ENCODE measurements at places on chromosomes 3 and 15.

- no peak for DNase-seq
Observed at GRCh38 chr3:169953462-169954141, 13.0 kb upstream of the SEC62 start.

- no peak for DNase-seq
Observed at GRCh38 chr3:115627180-115628074, 4.1 kb downstream of the GAP43 start.

DNA sequence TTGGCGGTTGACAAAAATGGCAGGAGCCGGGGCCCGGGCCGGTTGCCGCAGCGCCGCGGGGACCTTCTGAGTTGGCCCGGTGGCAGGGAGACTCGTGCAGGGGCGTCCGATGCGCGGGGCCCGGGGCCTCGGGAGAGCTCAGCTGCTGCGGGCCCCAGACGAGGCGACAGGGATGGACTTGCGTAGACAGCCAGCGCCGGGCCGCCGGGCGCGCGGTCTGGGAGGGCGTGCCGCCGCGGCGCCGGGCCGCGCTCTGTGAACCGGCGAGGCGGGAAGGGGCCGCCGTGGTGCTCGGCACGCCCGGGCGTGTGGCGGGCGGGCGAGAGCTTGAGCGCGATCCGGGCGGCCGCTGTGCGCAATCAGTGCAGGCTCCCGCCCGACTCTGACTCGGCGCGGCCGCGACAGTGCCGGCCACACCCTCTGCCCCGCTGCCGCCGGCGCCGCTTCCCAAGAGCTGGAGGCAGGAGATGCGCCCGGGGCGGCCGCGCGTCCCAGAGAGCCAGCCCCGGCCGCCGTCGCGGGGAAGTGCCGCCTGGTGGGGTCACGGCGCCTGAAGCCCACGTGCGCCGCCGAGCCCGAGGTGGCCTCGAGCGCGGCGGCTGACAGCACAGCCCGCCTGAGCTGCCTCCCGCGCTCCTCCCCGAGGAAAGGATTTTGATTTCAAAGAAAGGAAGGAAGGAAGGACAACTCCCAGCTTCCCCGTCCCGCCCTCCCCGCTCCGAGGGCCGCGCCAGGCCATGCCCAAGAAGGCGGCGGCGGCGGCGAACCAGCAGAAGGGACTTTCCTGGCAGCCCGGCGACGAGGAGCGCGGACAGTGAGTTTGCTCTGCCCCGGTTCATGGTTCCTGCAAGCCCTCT is 657 bp downstream of the TLNRD1 start:
- peak; percentile 35 for DNase-seq

- DNase-seq = no peak
Observed at GRCh38 chr15:74129586-74130154, 716 bp upstream of the ISLR2 start.

DNA sequence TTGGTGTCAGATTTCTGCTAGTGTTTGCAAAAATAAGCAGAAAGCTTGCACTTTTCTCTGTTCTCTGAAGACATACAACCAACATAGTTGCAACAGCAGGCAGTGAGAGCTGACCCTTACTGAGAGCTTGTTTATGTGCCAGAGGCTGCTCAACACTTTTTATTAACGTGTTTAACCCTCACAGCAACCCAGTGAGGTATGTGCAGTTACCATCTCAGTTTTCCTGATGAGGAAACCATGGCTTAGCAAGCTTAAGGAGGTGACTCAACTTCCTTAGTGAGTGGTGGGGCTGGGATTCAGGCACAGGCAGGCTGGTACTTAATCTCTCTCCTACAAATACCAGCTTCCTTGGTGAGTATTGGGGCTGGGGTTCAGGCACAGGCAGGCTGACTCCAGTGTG is 158.1 kb upstream of the CTDSPL start:
- peak; percentile 18 for DNase-seq

DNA sequence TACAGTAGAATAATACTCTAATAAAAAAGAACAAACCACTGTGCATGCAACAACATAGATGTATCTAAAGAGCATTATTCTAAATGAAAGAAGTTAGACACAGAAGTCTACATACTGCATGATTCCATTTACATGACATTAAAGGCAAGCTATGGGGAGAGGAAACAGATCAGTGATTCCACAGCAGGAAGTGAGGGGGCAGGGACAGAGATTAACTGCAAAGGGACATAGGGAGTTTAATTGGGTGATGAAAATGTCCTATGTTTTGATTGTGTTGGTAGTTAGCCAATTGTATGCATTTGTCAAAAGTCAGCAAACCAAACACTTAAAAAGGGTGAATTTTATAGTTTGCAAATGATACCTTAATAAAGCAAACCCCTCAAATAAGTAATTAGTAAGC is 13.8 kb downstream of the CRYGS start:
- no peak for DNase-seq

DNA sequence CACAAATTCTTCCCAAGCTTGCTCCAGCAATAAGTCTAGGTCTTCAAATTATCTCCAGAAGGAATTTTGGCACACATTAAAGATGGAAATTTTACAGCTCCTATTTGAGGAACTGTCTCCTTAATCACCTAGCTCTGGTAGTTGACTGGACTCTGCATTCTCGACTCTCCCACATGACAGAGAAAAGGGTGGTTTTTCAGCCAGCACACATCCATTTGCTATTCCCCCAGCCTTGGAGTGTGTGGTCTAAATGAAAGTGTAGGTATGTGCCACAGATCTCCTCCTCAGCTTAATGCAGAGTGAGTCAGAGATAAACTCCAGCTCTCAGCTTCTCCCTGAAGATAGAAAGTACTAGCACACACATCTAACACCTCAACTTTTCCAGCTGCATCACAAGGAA is 62.2 kb upstream of the ALCAM start:
- peak; percentile 72 for DNase-seq

DNA sequence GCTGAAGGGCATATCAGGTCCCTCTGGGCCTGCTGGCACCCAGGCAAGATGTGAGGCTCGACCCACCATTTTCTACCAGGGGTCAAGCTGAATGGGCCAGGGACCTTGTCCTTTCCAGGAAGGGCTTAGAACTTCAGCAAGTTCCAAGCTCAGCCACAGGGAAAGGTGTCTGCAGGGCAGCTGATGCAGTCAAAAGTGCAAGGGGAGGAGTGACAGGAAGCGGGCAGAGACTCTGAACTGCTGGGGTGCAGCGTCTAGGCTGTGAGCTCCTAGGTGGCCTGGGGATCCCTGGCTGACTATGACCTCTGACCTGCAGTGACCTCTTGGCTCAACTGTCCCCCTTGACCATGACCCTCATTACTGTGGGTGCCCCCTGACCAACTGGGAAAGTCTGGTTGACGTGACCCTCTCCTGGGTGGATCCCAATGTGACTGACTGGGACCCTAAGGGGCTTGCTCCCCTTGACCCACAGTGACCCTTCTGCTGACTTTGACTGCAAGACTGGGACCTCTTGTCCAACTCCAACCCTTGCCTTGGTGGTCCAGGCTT is 14.4 kb upstream of the SEC13 start:
- DNase-seq = no peak

- no peak for DNase-seq
Observed at GRCh38 chr3:113150250-113150649, 61.1 kb upstream of the BOC start.

- peak; percentile 27 for DNase-seq
Observed at GRCh38 chr3:39434574-39434973, 28.1 kb downstream of the RPSA start.

DNA sequence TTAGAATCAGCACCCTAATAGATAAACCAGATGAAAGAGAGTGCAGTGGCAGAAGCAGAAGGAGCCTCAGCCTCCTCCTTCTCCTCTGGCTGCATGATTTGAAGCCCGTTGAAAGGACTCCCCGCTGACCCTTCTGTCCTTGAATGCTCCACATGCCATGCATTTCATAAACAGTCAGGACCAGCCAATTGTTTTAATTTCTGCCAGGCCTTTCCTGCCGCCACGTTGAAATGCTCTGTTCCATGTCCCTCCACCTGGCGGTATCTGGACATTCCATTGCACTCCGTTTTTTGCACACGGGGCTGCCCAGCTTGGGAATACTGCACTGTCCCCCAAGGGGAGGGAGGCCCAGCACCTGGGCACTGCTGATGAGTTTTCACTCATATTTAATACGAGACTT is 35.2 kb upstream of the GLCE start:
- no peak for DNase-seq

DNA sequence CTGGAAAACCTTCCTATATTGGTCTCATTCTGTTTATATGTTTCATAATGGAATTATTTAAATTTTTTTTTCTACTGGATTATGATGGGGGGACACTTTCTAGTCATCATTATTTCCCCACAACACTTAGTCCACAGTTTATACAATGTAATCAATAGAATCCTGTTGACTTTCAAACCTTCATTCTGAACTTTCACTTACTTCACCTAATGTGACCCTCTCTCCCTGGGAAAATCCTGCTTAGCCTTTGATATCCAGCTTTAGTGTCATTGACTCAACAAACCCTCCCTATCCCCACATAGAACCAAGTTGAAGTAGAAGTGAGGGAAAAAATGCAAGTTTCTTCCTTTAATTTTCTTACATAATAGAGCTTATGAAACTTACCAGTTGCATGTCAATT is 666.0 kb downstream of the MECOM start:
- no peak for DNase-seq

- no peak for DNase-seq
Observed at GRCh38 chr15:73946795-73947370, 20.6 kb downstream of the LOXL1 start.

DNA sequence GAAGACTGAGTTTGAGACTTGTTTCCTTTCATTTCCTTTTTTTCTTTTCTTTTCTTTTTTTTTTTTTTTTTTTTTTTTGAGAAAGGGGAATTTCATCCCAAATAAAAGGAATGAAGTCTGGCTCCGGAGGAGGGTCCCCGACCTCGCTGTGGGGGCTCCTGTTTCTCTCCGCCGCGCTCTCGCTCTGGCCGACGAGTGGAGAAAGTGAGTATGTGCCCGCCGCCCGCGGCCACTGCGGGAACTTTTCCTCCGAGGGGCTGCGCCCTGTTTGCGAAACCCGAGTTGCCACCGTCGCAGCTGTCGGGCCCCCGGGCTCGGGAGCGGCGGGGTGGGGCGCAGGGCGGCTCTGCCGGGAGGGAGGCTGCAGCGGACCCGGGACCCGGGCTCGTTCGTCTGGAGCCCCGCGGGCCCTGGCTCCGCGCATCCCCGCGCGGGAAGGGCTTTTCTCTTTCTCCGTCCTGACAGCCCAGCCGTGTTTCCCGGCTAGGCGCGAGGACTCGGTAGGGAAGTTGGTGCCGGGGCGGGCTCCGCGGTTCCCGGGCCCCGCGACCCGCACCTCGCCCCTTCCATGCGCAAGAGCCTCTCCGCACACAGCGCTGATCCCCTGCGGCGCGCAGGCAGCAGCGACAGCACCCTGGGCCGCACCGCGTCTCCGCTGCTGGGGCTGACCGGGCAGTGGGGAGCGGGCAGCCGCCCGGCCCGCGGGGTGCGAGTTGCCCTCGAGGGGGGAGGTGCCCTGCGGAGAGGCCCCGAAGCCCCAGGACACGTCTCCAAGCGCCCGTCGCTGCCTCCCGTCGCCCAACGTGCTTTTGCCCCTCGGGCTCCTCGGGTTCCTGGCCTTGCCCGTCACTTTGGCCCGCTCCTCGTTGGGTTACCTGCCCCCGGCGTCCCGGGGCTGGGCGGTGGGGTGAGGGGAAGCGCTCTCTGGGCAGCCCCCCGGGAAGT is 1.4 kb downstream of the IGF1R start:
- no peak for DNase-seq

DNA sequence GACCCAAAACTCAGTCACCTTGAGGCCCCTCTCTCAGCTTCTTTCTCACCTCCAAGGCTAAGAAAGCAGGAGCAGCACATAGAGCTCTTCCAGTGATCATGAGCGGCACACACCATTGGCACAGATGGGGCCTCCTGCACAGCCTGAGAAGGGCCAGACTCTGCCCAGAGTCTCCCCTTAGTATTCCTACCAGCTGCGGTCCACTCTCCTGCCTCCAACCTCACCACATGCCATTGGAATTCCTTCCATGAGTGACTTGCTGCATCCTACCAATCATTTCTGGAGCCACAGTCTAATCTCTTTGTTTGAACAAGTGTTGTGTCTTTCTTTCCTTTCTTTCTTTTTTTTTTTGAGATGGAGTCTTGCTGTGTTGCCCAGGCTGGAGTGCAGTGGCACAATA is 39.3 kb downstream of the CDCP1 start:
- DNase-seq = no peak

GRCh38 chr15:27675571-27675970 is 423.5 kb downstream of the OCA2 start:
- no peak for DNase-seq
